ENCODE measurements at places on chromosomes 4 and X.

DNA sequence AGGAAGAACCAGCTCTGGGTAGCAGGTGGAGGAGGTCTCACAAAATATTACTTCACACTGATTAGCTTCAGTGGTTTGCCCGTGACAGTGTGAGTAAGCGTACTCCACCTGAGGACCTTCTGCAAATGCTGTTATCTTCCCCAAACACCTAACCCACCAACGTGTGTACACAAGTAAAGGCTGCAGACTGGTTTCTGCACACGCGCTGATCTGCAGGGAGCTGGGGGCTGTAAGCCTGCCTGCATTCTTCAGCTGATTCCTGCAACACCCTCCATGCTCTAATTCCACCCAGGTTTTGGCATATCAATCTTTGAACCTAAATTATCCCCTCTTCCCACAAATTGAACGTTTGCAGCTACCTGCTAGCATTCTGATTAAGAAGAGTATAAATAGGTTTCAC lies 820.2 kb downstream of the TRIML1 start:
- DNase-seq: no peak

GRCh38 chr4:24372341-24372740 lies 212.0 kb downstream of the DHX15 start:
- DNase-seq: no peak

GRCh38 chr4:176271749-176272148 lies 2.7 kb upstream of the ASB5 start:
- DNase-seq: no peak

DNA sequence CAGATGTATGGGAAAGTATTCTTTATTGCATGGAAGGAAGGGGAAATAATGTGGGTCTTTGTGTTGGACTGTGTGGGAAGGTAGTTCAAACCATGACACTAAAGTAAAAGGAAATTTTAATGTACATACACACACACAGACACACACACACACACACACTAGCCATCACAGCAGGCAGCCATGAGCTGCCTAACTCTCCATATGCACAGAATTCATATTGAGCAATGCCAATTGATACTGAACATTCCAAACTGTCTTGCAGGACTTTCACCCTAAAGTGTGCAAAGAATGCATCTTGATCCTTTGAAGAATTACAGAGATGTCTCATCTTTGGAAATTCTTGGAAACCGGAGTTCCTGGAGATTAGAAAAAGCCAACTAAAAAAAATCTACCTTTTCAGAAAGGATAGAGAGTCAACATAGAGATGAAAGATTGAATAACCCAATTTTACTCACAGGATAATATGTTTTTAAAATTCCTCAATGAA lies 120.6 kb upstream of the MBNL3 start:
- no peak for DNase-seq

DNA sequence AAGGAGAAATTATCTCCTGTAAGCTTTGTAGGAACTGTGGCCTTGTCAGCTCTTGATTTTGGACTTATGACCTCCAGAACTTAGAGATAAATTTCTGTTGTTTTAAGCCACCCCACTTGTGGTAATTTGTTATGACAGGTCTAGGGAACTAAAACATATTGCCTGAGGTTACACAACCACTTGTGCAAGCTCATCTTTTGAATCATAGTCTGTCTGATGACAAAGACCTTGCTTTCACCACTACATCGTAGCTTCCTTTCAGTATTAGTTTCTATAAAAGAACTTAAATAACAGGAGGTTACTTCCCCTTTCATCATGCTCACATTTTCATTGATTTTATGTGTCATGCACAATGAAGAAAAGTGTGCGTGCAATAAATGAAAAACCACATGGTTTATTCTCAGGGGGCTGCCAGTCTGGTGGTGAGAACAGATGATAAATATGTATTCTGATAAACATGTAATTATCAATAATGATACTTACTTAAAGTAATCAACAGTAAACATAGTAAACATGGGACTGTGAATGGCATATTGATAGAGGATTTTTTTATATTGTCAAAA lies 690.0 kb upstream of the HS3ST1 start:
- DNase-seq: no peak

- no peak for DNase-seq
These were observed 141.1 kb downstream of the AFF1 start for GRCh38 chr4:87075876-87076275.

DNA sequence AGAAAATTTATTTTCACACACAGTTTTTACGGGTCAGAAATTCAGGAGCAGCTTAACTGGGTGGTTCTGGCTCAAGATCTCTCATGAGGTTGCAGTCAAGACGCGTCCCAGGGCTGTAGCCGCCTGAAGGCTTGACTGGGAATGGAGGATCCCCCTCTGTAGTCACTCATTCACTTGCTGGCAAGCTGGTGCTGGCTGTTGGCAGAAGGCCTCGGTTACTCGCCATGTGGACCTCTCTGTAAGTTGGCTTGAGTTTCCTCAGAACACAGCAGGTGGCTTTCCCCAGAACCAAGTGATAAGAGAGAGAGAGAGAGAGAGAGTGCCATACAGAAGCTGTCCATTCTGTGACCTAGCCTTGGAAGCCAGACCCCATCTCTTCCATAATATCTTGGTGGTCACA lies 132.8 kb downstream of the DCLK2 start:
- no peak for DNase-seq

DNA sequence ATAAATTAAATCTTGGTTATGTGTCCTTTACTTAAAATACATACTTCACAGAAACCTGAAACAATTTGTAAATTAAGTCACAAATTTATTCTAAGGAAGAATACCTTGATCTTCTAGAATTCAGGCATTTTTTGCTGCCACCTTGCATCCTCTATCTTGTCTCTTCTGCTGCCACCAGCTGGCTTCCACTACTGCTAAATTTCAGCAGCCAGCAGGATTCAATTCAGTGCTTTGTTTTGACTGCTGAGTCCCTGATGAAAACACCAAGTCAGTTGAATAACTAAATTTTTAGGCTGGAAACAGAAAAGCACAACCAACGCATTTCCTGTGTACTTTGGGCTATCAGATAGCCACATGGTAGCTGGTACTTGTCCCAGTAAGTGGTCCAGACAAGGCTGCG lies 2.4 kb upstream of the MBTPS2 start:
- DNase-seq: no peak

GRCh38 chrX:146907391-146908240 lies 93.1 kb upstream of the CXorf51A start:
- DNase-seq: no peak

GRCh38 chr4:675980-676870 lies 1.9 kb downstream of the MYL5 start:
- no peak for DNase-seq

DNA sequence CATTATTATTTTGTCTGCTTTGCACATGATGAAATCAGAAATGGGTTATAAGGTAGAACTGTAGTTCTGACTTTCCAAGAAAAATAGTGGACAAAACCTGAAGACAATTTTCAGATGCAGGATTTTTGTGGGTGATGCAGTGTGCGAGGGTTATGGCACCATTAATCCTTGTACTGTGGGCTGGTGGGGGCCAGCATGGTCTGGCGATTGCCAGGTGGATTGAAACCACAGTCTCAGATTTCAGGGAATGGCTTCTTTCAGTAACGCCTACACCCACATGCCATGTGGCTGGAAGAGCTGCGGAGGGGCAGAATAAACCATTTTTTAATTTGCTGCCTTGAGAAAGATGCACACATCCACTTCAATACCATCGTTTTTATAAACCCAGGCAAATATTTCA lies 150.5 kb downstream of the ARSF start:
- DNase-seq: no peak

DNA sequence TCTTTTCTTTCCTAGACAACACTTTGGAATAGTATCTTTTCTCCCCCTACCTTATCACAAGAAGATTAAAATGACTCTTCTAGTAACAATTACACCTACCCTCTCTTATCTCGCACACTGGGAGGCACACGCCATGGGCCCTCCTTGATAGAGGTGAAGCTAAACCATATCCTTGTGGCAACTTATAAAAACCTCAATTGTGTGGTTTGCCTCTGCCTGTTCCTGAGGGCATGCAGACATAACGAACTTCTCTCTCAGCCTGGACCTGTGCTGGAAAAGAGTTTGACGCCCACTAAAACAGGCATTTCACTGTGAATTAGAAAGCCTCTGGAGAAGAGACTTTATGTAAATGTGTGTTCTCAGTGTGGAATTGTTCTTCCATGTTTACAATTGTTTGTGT lies 141.2 kb downstream of the NDST3 start:
- DNase-seq: no peak

DNA sequence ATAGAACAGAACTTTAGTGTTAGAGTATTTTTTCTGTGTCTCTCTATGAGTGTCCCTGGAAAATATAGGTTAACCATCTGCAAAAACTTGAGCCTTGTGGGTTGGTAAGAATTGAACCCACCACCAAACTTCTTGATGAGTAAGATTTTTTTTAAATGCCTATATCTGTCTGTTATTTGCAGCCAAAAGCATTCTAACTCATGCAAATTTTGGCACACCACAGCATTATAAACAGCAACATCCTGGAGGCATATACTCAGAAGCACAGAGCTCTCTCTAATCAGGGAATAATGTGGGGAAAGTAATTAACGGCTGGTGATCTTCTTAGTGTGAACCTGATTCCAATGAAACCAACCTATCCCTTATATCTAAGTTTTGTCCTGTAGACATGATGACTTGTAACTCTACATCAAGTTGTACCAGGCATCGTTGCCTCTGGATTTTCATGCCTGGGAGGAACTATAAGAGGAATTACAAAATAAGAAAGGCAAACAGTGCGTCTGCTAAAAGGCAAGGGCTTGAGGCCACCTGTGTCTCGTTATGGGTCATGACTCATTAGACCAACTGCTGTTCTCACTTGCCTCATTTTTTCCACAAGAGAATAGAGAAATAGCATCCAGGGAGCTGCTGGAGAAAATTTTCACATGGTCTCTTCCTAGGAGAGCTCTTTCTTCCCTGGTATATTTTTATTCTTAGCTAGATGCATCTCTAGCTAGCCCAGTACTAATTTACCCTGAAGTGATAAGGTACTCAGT lies 202.4 kb downstream of the CHIC2 start:
- DNase-seq: no peak

GRCh38 chr4:87540146-87541058 lies 11.2 kb upstream of the SPARCL1 start:
- no peak for DNase-seq

GRCh38 chr4:135966936-135967335 lies 1565.4 kb downstream of the PCDH18 start:
- no peak for DNase-seq

GRCh38 chr4:1939664-1940509 lies 68.7 kb downstream of the NSD2 start:
- DNase-seq: no peak

DNA sequence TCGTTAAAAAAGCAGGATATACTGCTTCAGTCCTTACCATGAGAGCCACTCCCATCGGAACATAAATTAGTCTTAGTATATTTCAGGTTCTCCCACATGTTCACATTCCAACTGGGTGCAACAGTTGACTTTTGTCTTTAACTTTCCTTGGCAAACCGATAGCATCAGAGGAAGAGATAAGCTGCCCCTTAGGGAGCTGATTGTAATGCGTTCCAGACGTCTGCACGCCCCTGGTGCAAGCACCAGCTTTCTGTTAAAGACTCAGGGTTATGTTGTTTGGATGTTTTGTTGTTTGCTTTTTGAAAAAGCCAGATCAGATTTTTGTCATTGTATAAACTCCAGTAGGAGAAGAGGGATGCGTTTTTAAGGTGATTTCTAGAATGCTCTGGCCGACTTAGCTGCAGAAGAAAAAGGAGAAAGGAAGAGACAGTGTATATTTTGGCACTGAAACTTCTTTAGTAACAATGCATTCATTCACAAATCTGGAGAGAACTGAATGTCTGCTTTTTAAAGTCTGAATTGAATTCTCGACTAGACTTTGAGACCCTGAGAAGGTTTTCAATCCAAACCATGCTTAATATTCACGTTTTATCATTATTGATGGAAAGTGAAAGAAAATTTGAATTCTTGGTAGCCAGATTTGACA lies 160.9 kb downstream of the CBR4 start:
- no peak for DNase-seq

All from neural crest cell (in vitro differentiated cells).